WERI-Rb-1 (cell line): ENCODE measurements at places on chromosomes 4 and X.
A peak's percentile ranks its signal among the peaks of the same experiment; 100 is the strongest.

GRCh38 chrX:19772822-19773628, 114.4 kb downstream of the SH3KBP1 start:
- DNase-seq: no peak

GRCh38 chr4:121299367-121299766, 81.5 kb downstream of the QRFPR start:
- DNase-seq: no peak

DNA sequence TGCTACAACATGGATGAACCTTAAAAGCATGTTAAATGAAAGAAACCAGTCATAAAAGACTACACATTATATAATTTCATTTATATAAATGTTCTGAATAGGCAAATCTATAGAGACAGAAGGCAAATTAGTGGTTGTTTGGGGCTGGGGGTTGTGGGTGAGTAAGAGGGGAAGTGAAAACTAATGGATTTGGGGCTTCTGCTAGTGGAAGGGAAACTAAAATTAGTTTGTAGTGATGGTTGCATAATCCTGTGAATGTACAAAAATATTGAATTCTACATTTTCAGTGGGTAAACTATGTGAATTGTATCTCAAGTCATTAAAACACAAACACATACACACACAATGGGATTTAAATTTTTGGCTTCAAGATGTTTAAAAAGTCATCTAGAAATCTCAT, 25.4 kb upstream of the LIMCH1 start:
- DNase-seq: no peak

DNA sequence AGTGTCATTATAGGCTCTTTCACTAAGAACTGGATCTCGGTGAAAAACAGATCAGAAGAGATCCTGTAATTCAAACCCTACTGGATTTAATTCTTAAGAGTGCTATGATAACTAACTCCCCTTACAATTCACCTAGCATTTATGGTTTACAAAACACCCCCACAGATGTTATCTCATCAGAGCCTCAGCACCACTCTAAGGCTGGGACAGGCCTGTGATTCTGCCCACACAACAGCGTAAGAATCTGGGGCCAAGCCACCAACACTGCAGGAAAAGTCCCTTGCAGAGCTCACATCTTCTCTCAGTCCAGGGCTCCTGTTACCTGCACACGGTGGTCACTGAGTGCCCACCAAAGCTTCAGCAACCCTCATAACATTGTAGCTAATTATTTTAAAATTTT, 8.9 kb downstream of the MFAP3L start:
- DNase-seq: no peak

DNA sequence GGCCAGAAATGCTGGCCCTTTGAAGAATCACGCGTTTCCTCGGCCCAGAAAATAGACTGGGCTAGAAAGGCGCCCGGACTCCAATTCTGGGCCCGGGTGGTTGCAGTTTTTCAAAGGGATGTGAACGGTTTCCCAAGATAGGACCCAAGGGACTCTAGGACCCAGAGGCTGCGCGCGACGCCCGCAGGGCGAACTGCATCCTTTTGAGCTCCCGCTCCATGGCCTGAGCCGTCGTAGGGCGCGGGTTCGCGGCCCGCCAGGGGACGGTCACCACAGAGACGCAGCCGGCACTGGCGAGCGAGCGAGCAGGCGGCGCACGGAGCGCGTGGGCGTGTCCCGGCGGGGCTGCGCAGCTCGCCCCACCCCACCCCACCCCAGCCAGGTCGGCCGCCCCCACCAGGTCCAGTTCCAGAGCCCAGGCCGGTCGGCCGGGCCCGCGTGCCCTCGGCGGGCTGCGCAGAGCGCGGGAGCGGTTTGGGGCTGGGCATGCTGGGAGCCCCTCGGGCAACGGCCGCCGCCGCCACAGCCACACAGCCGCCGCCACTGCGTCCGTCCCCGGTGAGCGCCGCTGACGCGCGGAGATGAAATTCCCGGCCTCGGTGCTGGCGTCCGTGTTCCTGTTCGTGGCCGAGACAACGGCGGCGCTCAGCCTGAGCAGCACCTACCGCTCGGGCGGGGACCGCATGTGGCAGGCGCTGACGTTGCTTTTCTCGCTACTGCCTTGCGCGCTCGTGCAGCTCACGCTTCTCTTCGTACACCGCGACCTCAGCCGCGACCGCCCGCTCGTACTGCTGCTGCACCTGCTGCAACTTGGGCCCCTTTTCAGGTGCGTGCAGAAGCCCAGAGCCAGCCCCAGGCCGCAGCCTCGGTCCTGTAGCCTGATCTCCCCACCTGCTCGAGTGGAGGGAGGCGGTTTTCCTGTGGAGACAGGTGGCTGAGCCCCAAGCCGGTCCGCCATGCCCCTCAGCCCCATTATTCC, at the start of gene XK:
TSS of gene XK (plus strand) at position 411 of the 979 bp plus-strand sequence. CDS start at position 582, 171 bp downstream.
- DNase-seq: no peak

GRCh38 chr4:105461221-105461620, 12.6 kb downstream of the PPA2 start:
- DNase-seq: no peak

GRCh38 chrX:106481341-106481740, 130.4 kb upstream of the RADX start:
- peak; percentile 45 for DNase-seq

- no peak for DNase-seq
Measured at GRCh38 chr4:101417046-101417445, 69.7 kb upstream of the PPP3CA start.

- DNase-seq: no peak
Measured at GRCh38 chr4:72418458-72418857, 150.6 kb downstream of the ADAMTS3 start.

- no peak for DNase-seq
Measured at GRCh38 chr4:93776386-93777080, 52.0 kb upstream of the ATOH1 start.
